ENCODE measurements at places on chromosomes 11 and 22.
A peak's percentile ranks its signal among the peaks of the same experiment; 100 is the strongest.

DNA sequence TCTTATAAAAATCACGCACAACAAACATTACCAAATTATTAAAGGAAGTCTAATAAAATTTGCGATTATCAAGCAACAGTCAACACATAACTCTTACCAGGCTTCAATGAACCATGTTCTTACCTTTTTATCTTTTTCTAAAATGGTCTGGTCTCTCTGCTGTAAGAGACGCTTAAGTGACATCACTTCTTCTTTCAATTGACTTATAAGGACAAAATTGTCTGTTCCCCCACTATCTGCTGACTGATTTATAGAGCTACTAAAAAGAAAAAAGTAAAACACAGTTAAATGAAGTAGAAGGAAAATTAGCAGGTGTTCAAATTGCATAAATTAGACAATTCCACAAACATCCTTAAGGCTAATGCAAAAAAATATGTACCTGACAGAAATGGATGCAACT is 10.9 kb downstream of the FAM76B start:
- DNase-seq = no peak

DNA sequence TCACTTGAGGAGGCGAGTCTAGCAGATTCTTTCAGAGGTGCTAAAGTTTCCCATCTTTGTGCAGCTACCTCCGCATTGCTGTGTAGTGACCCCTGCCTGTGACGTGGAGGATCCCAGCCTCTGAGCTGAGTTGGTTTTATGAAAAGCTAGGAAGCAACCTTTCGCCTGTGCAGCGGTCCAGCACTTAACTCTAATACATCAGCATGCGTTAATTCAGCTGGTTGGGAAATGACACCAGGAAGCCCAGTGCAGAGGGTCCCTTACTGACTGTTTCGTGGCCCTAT is 8.9 kb upstream of the SAMM50 start:
- no peak for DNase-seq

DNA sequence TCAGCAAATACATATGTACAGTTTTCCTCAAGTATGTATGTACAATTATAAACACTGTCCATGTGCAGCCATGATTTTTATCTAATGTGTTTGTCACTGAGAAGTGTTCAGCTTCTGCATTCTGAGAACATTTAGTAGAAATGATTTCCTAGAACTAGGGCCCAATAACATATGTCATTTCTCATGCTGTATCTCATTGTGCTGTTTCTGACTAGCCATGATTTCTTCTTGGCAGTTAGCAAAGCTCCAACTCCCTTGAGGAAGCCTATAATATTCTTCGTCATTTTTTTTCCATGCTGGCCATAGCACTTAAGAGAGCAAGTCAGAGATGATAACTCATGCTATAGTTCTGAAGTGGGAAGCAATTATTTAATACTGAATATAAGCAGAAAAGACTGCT is 187.8 kb downstream of the DDX10 start:
- DNase-seq = no peak

- DNase-seq = no peak
Measured at GRCh38 chr11:71215425-71215965, 36.9 kb downstream of the SHANK2 start.

GRCh38 chr11:115722711-115723110 is 218.5 kb upstream of the CADM1 start:
- DNase-seq = no peak

- no peak for DNase-seq
Measured at GRCh38 chr11:7892840-7893254, 38.2 kb downstream of the OR10A6 start.

GRCh38 chr22:24471570-24471969 is 23.6 kb upstream of the UPB1 start:
- no peak for DNase-seq

GRCh38 chr22:45842291-45842991 is 134.5 kb downstream of the WNT7B start:
- no peak for DNase-seq

GRCh38 chr22:28867191-28867590 is 16.2 kb upstream of the ZNRF3 start:
- DNase-seq = no peak

DNA sequence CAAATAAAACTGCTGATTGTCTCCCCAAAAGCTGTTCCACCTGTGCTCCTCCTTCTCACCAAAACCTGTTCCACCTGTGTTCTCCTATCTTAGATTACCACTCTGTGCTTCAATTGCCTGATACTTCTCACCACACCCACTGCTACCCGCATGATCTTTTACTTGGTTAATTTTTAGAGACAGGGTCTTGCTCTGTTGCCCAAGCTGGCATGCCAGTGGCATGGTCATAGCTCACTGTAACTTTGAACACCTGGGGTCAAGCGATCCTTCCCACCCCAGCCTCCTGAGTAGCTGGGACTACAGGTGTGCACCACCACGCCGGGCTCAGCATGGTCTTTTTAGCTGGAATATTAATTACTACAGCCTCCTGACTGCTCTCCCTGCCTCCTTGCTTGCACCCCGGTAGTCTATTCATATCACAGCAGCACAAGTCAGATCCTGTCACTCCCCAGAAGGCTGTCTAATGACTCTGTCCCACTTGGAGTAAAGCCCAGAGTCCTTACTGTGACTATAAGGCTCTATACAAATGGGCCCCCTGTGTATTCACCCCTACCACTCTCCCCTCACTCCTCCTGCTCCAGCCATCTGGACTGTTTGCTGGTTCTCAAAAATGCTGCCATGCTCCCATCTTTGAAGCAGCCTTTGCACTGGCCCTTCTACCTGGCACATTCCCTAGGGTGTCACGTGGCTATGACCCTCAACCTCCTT is 3.5 kb downstream of the C11orf91 start:
- no peak for DNase-seq

GRCh38 chr22:48821346-48821690 is 1006.4 kb downstream of the BRD1 start:
- DNase-seq = peak; percentile 29

DNA sequence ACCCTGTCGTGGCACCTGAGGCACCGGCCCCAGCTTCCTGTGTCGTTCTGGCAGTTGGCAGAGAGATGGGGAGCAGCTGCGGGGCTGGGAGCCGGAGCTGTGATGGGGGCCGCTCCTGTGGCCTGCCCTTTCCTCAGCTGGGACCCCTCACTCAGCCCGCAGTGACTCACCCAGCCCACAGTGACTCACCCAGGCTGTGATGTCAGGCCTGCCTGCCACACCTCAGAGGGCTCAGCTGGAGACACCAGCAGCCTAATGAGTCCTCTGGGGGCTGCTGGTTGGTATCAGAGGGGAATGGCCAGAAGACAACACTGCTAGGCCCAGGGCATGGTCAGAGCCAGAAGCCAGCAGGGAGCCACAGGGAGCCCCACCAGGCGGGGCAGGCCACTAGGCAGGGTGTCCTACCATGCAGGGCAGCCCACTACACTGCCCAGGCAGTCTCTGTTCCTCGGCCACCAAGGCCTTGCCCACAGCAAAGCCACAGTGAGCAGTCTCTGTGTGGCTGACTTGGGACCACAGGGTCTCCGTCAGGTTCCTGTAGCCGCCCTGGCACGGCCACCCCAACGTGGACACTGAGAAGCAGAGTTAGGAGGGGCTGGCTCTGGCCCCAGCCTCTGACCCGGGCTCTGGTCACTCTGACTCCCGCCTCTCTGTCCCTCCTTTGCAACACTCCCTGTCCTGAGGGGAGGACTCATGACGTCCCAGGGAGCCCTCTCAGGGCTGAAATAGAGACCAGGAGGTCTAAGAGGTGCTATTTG is 4.2 kb upstream of the FXYD2 start:
- DNase-seq = no peak

- no peak for DNase-seq
Measured at GRCh38 chr22:47859881-47860525, 1097.6 kb downstream of the TBC1D22A start.

- no peak for DNase-seq
Measured at GRCh38 chr22:21568347-21569075, 997 bp downstream of the UBE2L3 start.

- DNase-seq = peak; percentile 84
Measured at GRCh38 chr22:30398685-30399680, 2.2 kb downstream of the SEC14L2 start.

GRCh38 chr11:93493252-93493897 is 49.8 kb downstream of the SMCO4 start:
- DNase-seq = peak; percentile 91

DNA sequence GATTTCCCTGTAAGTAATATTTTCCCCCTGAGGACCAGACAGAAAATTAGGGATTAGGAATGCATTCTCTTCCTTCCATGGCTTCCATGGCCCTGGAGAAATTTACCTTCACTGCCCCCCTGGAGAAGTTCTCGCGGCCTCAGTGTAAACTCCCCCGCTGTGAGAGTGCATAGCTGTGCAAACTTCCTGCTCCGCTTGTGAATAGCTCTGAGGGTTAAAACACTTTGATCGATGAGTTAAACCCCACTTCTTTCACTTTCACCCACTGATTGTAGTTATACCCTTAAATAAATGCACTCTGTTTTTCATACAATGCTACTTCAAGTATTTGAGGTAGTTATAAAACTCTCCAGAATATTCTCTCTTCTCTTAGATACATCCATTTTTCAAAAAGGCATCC is 190.8 kb downstream of the DSCAML1 start:
- no peak for DNase-seq

DNA sequence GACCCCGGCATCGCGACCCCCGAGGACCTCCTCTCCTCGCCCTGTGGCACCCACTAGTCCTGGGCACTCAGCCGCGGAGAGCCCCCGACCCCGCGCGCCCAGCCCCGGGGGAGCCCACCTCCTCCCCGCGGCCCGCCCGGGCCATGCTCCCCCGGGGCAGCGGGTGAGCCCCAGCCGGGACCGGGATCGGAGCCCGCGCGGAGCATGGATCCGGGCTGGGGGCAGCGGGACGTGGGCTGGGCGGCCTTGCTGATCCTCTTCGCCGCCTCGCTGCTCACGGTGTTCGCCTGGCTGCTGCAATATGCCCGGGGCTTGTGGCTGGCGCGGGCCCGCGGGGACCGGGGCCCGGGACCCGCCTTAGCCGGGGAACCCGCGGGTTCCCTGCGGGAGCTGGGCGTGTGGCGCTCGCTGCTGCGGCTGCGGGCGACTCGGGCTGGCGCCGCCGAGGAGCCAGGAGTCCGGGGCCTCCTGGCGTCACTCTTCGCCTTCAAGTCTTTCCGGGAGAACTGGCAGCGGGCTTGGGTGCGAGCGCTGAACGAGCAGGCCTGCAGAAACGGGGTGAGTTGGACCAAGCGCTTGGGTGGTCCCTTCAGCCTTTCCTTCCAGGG is 498 bp downstream of the C2CD2L start:
- no peak for DNase-seq

GRCh38 chr11:47506795-47507562 is 46.0 kb downstream of the CELF1 start:
- DNase-seq = no peak

- no peak for DNase-seq
Measured at GRCh38 chr22:50670914-50671538, 1.6 kb upstream of the SHANK3 start.

DNA sequence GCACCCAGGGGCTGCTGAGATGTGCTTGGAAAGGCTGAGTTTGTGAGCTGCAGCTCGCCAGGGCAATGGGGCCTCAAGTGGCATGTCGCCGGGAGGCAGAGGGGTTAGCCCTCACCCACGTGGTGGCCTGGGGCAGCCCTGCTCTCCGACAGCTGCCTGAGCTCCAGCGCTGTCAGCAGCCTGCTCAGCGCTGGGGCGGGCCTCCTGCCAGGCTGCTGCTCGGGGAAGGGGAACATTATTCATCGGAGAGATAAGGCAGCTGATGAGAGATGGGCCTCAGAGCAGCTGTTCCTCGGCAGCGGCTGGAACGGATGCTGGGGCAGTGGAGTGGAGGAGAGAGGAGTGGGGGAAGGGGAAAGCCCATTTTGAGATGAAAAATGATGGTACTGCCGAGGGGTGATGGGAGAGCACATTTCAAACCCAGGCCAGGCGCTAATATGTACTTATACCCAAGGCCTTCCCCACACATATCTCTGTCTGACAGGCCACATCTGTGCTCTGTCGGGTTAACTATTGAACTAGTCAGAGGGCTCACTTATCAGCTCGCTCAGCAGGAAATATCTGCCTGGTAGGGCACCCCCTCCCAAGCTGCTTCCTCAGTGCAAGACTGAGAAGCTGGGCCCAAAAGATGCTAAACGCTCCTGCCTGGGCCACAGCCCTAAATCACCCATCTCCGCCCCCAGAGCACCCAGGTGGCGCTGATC is 79.5 kb downstream of the TIMP3 start:
- DNase-seq = peak; percentile 60

DNA sequence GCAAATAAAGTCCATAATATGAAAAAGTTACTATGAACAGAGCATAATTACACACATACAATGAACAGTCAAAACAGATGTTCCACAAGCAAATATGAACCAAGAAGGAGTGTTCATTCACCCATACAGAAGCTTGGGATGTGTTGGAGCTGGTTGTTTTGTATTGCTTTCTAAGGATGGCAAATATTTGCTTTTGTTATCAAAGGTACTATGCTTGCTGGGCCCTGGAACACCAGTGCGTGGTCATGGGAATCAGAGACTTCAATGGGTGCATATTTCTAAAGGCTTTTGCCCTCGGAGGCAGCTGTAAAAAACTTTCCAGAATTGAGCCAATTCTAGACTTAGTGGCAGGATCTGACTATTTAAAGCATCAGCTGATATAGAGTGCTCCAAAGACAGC is 85.1 kb downstream of the BARX2 start:
- DNase-seq = no peak

GRCh38 chr22:40418366-40419201 is 48.2 kb downstream of the SGSM3 start:
- DNase-seq = no peak

GRCh38 chr11:115889712-115890111 is 385.5 kb upstream of the CADM1 start:
- no peak for DNase-seq

- no peak for DNase-seq
Measured at GRCh38 chr11:128198216-128198772, 389.1 kb downstream of the ETS1 start.

Measured in right lobe of liver (tissue), 6 donors.